ENCODE measurements at places on chromosomes 2 and 18.

DNA sequence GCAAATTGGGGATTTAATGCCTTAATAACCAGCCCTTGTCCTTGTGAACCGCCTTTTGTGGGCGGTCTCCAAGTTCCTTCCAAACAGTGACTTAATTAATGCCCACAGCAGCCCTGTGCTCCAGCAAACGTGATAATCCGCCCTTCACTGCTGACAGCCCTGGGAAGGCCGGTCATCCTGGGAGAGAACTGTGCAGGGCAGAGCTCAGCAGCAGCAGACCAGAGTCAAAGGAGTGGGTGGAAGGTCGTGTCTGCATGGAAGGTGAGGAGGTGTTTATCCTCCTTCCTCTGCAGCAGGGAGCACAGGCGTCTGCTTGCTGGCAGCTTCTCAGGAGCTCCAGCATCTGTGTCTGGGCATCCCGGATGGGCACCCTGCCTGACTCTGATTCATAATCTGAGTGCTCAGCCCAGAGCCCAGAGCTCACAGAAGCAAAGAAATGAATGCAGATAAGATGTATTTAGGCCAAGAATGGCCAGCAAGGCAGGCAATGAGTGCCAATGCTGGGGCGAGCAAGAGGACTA lies 270.0 kb upstream of the PXDN start:
- DNase-seq: no peak

DNA sequence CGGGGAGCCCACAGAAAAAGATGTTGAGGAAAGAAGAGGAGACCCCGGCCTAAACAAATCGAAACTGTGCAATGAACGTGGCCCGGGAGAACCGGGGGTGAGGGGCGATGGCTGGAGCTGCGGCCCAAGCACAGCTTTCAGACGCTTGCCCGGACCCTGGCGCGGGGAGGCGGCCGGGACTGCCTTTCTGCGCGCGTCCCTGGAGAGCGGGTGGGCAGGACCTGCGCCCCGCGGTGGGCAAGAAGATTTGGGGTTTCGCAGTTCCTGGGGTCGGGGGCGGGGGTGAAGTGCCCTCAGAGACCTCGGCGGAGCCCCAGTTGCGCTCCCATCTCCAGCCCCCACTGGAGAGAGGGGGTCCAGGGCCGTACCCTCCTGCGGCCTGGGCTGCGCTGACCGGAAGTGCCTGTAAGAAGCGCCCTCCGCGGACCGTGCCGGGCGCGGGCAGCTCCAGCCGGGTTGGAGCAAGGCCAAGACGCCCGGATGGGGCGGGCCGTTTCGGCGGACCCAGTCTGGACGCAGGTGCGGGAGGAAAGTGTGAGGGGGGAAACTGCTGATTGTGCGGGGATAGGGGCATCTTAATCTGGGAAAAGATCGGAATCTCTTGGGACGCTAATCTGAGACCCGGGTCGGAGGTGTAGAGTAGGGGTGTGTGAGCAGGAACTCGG lies 11.6 kb downstream of the EN1 start:
- DNase-seq: no peak

DNA sequence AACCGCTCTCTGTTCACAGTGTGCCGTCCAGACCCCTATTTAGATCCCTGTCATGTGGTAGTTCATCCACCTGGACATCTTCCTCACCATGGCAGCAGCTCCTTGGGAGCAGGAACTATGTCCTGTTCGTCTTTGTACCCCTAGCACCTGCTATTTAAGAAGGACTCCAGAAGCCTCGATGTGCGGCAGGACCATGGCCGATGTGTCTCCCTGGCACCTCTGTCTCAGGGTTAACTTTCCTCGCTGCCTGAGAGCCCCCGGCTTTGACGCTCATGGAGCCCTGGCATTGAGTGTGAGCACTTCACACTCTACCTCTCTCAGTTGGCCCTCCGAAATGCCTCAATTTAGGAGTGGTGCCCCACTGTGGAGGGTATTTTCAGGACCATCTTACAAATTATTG lies 152.0 kb downstream of the FAM210A start:
- no peak for DNase-seq

GRCh38 chr2:207238831-207239701 lies 73.3 kb upstream of the KLF7 start:
- DNase-seq: no peak

- no peak for DNase-seq
These were observed 66.9 kb upstream of the MAP3K20 start for GRCh38 chr2:173008786-173009185.

GRCh38 chr2:144466637-144467036 lies 53.3 kb downstream of the ZEB2 start:
- DNase-seq: no peak

- DNase-seq: peak; percentile 31
These were observed 34.0 kb downstream of the UXS1 start for GRCh38 chr2:106159866-106160785.

DNA sequence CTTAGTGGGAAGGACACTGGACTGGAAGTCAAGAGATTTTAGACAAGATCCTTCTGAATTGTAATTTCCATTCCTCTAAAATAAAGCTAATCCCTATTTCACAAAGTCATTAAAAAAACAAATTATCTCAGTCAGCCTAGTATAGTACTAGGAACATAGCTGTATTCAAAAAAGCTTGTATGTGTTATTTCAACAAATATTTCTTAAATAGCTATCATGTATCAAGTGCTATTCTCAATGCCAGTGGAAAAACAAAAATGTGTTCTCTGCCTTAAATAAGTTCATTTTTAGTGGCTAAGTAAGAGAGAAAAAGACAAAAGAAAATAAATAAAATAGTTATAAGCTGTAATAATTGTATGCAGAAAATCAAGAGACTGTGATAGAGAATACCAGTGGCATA lies 541.8 kb upstream of the CDH2 start:
- no peak for DNase-seq

- no peak for DNase-seq
These were observed 135.8 kb downstream of the CELF4 start for GRCh38 chr18:37429791-37430190.

DNA sequence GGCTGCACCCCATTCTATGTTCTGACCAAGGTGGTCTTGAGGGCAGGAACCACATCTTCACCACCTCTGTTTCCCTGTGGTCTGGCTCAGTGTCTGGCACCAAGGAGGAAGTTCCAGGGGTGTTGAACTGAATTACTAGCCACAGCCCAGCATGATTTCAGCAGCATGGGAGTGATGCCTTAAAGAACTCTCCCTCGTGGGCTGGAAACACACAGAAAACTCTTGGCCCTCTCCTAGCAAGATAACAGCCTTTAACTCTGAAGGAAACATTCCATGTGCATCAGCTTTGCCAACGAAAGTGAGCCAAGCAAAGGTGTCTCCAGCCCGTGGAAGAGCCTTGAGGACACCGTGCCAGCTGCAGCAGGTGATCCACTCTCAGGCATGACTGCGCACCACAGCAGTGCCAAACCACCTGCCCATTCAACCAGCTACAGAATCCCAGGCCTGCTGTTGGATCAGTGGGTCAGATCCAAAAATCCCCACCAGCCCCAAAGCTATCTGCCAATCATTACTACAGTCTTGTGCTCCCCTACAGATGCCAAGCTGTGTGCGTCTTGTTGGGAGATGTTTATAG lies 124.8 kb downstream of the TTC32 start:
- no peak for DNase-seq

GRCh38 chr2:149787206-149787605 lies 199.6 kb upstream of the MMADHC start:
- no peak for DNase-seq

GRCh38 chr2:85504778-85505261 lies 34.1 kb upstream of the MAT2A start:
- DNase-seq: no peak

DNA sequence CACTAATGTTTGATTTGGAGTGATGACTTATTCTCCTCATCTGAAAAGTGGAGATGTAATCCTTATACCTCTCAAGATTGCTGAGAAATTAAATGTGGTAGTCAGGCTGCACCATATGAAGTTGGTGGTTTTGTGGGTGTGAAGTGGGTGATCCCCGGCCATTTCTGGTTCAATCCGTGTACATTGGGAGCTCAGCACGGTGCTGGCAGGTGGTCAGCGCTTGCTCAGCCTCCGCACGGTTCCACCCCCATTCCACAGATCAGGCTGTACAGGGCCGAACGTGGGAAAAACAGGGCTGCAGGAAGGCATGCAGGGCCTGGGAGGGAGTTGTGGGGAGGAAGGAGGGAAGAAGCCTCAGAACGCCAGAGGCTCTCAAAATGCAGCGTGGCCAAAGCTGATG lies 198.3 kb downstream of the INO80D start:
- DNase-seq: no peak

GRCh38 chr2:4662161-4662779 lies 958.9 kb downstream of the DCDC2C start:
- DNase-seq: no peak

DNA sequence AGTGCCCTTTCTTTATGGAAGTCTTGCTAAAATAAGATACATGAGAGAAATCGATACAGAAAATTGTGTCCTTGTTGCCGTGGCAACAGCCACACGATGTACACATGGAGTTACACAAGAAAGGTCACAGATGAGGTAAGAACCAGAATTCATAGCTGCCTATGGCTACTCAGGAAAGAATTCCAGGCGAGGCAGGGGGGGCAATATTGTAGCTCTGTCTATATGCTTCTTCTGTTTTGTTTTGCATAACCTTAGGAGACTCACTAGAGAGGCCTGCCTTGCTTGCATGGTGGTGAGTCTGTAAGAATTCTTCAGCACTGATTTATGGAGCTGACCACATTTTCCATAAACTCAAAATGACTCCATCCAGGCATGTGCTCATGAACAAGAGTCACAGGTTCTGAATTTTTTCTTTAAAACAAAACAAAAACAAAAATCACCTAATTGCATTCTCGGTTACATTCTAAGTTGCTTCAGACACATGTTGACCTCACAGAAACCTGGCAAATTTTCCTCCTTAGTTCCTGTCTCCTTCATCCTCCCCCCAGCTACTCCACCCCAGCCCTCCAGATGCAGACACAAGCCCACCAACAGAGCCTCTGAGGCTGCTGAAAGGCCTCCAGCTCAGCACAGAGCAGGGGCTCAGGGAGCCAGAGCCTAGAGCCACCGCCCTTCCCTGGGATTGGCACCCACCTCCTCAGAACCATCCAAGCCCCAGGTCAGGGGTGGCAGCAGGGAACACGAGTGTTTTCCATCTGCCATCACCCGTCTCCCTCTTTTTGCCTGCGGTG lies 183.5 kb downstream of the ANTXR1 start:
- DNase-seq: no peak

- DNase-seq: no peak
These were observed 285.4 kb downstream of the NRXN1 start for GRCh38 chr2:50746526-50746925.

DNA sequence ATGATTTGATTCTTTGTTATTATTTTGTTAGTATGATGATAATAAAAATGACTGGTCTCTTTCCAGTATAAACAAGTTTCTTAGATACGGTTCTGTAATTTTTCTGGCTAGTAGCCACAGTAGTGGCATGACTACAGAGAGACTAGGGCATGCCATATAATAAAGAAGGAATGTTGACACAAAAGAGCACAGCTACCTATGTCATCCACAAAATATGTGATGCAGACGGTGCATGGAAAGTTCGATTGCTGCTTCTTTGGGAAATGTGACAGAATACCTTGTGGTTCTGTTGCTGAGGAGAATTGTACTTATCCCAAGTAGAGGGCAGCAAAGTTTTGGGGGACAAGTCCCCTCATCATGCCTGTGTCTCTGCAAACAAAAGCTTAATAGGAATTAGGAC lies 26.1 kb upstream of the SETBP1 start:
- DNase-seq: no peak

DNA sequence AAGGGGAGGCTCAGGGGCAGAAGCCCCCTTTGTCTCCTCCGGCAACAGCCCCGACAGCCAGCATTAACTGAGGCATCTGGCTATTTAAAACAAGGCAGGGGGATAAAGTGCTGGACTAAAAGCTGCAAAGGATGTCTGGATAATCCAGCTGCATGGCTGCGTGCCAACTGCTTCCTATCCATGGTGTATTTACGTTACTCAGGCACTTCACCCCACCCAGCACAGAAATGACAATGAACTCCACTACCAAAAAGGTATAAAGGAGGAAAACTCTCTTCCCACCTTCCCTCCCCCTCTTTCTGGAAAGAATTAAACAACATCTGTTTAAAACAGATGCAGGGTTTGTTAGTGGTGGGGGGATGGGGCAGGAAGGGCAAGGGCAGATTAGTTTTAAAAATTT lies 82.5 kb downstream of the SPRED2 start:
- no peak for DNase-seq

GRCh38 chr2:125643585-125643984 lies 1012.4 kb upstream of the GYPC start:
- no peak for DNase-seq

GRCh38 chr2:168691221-168691620 lies 111.2 kb upstream of the NOSTRIN start:
- DNase-seq: no peak

DNA sequence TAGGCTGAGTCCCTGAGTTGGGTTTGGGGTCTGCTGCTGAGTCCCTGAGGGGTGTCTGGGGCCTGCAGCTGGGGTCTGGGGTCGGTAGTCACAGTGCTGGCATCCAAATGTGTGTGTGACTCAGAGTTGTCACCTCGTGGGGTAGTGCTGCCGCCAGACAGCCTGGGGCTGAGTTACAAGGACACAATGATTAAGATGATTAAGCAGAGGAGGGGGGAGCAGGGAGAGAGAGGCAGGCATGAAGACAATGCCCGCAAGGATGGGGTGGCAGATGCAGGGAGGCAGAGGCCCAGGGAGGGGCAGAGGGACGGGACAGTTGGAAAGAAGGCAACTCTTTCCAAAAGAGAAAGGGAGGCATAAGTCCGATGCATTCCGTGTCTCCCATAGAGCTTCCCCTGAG lies 120.2 kb downstream of the CELF4 start:
- DNase-seq: no peak

GRCh38 chr2:26577442-26578112 lies 63.6 kb downstream of the CIB4 start:
- DNase-seq: peak; percentile 31

GRCh38 chr2:175002547-175003274 lies 2.5 kb downstream of the CHN1 start:
- DNase-seq: no peak

DNA sequence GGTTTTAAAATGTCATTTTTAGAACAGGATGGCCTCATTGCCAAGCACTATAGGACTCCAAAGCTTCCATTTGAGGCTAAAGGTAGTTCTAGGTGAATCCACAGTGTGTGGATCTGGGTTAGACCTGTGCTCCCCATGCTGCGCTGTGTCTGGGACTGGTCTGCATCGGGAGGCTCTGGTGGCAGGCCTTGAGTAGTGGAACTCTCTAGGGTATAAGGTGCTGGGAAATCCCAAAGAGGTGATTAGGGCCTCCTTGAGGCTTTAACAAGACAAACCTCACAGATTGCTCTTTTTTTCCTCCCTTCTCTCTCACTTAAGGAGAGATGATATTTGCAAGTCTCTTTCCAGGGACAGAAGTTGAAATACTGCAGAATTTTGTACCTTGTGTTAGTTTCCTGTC lies 9.3 kb downstream of the SEC11C start:
- DNase-seq: no peak

GRCh38 chr2:210611466-210611865 lies 55.1 kb downstream of the CPS1 start:
- DNase-seq: no peak

GRCh38 chr2:44547718-44548117 lies 186.0 kb downstream of the CAMKMT start:
- no peak for DNase-seq

- no peak for DNase-seq
These were observed 125.9 kb downstream of the GPD2 start for GRCh38 chr2:156562124-156562523.

GRCh38 chr2:184644685-184645084 lies 46.4 kb downstream of the ZNF804A start:
- no peak for DNase-seq

Data from activated CD8-positive, alpha-beta memory T cell treated with anti-CD3 and anti-CD28 coated beads for 4 hours (primary cell).